Stimulated activated CD8-positive, alpha-beta memory T cell treated with anti-CD3 and anti-CD28 coated beads, Interleukin-4, amount 100 ng/mL, for 4 hours (primary cell): ENCODE measurements at places on chromosomes 11 and 22.
A peak's percentile ranks its signal among the peaks of the same experiment; 100 is the strongest.

- DNase-seq, result no peak
Measured at GRCh38 chr11:69154938-69155301, 815 bp upstream of the SMIM38 start.

DNA sequence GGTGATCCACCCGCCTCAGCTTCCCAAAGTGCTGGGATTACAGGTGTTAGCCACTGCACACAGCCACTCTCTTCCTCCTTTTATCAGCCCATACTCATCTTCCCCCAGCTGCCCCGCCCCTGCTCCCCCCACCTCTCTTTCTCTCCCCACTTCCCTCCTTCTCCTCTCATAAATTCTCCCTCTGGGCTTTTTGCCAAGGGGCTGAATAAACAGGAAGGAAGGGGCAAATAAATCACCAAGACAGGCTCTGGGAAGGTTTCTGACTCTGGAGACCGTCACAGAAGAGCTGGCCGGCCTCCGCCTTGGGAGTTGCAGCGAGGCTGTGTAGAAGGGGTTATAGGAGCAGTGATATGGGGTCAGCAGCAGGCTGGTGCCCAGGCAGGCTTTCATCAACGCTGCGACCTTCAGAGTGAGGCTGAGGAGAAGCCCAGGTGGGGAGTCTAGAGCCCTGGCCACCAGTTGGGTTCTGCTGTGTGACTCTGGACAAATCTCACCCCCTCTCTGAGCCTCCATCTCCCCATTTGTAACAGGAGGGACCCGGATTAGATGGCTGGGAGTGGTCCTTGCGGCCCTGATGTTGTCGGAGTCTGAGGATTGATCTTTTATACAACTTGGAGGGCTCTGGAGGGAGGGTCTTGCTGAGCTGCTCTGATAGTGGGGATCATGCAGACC lies 62.6 kb upstream of the RASD2 start:
- no peak for DNase-seq

- DNase-seq, result peak; percentile 36
Measured at GRCh38 chr22:46576556-46577367, 39.3 kb upstream of the CELSR1 start.

DNA sequence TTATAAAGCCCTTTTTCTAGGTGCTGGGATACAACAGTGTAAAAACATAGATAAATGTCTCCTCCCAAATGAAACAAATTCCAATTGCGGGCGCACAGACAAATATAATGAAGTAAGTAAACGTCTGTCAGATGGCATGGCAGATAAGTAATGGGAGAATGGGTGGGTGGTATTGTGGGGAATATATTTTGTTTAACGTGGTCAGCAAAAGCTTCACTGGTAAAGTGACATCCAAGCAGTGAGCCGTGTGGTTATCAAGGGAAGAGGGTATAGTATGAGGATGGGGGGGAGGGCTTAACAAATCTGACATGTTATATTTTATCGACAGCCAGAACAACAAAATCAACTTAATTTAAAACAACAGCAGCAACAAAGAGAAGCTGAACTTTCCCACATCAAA lies 1.2 kb downstream of the SVIP start:
- no peak for DNase-seq

DNA sequence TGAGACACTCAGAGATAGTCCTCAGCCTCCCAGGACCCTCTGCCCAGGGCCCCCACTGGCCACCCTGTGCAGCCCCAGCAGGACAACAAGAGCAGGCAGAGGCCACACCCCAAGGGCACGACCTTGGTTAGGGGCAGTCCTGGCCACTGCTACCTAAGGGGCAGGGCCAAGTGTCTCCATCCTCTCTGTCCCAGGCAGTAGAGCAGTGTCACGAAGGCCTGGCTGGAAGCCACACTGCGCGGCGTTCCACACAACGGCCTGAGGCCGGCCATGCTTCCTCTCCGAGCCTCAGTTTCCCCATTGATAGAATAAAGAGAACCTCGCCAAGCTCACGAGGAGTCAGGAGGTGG lies 1074.3 kb downstream of the BRD1 start:
- DNase-seq, result no peak
